ENCODE measurements at places on chromosomes 5 and 9. TPM values are rescaled to one million over a fixed set of nuclear protein-coding genes. Genes with fewer than 3 reads are reported as not detected.

Gene SLC2A8
- total RNA-seq, result 19.3 TPM

DNA sequence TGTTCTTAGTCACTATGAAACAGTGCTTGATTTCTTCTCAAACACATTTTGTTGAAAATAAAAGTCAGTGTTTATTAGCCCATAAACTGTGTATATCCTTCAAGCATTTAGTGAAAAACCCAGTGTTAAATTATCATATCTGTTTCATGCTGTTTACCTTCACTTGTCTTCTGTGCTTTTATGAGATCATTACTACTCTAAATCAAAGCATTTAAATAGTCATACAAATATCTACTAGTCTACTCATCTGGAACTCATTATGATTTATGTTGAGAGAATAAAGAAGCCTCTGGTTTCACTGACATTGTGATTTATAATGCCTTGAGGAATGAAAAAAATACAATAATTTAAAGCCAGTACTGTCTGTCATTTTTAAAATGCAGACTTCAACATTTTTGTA lies 366.5 kb downstream of the SLCO4C1 start:
- DNase-seq, result no peak

Gene SVEP1
- total RNA-seq, result 0.29 TPM

DNA sequence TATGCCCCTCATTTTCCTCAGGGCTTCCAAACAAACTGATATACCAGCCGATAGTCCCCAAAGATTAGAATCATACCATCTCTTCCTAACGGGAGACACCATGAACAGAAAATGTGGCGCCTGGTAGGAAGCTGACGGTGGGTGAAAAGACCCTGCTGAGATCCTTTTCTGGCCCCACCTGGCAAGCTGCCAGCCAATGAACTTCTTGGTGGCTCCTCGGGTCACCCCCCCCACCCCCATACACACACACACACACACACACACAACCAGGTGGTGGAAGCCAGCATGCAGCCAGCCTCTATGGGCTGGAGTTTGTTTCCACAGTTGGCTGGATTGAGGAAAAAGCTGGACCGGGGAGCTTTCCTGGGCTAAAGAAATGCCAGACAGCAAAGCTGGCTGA lies 4.8 kb upstream of the CCIN start:
- DNase-seq, result no peak

Gene SLC6A19
- not detected for total RNA-seq

DNA sequence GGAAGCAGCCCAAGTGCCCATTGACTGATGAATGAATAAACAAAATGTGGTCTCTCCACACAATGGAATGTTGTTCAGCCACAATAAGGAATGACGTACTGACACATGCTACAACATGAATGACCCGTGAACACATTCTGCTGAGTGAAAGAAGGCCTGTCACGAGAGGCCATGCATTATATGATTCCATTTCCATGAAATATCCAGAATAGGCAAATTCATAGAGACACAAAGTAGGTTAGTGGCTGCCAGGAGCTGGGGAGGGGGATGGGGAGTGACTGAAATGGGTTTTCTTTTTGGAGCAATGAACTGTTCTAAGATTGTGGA lies 41.4 kb downstream of the BICD2 start:
- no peak for DNase-seq

Gene RARS1
- 90.4 TPM for total RNA-seq

- no peak for DNase-seq
Measured at GRCh38 chr9:81305561-81306182, 383.7 kb downstream of the TLE1 start.

GRCh38 chr9:38414040-38414723 lies 10.1 kb downstream of the IGFBPL1 start:
- DNase-seq, result no peak

Gene NR2F1-AS1
- total RNA-seq, result 15.2 TPM

Gene ROR2
- total RNA-seq, result not detected

DNA sequence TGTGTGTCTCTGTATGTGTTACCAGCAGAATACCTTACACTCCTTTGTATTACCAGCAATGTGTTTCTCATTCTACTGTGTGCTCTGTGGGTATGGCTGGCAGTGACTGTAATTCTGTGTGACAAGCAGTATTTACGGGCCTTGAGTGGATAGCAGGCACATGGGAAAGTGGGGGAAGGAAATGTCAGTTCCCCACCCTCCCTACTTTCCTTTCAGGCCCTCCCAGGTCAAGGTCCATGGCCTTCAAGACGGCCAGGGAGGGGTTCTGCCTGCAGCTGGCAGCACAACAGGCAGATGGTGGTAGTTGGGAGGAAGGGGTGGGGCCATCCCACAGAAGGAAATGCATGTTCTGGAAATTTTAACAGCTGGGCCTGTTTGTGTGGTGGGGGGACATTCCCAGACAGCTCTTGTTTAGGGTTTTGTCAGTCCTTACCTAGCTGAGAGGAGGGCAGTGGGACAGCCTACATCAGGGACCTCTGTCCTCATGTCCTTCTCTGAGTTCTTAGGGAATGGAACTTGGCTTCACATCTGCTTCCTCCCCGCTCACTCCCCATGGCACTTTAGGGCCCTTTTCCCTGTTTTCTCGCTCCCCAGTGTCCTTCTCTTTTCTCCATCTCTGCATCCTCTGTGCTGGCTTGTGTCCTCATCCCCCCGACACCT lies 14.6 kb upstream of the TNIP1 start:
- peak; percentile 64 for DNase-seq

DNA sequence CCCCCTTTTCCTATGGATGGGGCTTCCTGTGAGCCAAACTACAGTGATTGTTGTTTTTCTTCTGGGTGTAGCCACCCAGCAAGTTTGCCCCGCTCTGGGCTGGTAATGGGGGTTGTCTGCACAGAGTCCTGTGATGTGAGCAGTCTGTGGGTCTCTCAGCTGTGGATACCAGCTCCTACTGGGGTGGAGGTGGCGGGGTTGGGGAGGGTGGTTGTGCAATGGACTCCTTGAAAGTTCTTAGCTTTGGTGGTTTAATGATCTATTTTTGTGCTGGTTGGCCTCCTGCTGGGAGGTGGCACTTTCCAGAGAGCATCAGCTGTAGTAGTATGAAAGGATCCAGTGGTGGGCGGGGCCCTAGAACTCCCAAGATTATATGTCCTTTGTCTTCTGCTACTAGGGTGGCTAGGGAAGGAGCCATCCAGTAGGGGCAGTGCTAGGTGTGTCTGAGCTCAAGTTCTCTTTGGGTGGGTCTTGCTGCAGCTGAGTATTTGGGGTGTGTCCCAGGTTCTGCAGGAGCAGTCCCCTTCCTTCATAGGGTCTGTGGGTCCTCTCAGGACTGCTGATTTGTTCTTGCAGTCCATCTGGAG lies 275.6 kb upstream of the PAPPA start:
- DNase-seq, result no peak

GRCh38 chr5:148482697-148483462 lies 99.1 kb downstream of the FBXO38 start:
- DNase-seq, result peak; percentile 59

- no peak for DNase-seq
Measured at GRCh38 chr5:25459082-25459481, 814.3 kb upstream of the CDH10 start.

Gene PCDHGA3
- total RNA-seq, result 1.2 TPM

DNA sequence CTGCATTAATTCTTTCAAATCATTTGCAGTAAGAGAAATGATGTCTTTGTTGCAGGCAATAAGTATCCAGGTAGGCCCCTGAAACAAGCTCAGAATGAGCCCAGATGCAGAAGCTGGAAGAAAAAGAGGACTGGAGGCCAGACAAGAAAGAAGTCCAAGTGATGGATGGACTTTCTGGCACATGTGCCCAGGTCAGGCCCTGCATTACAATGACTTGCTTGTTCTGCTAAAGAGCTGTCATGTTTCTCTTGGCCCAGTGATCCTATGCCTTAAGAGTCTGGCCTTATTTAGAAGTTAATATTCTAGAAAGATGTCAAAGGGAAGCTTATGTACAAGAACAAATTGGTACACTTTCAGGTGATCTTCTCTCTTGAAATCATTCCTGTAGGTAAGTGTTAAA lies 64.8 kb downstream of the DPYSL3 start:
- no peak for DNase-seq

Gene FAM151B
- total RNA-seq, result 2.0 TPM

DNA sequence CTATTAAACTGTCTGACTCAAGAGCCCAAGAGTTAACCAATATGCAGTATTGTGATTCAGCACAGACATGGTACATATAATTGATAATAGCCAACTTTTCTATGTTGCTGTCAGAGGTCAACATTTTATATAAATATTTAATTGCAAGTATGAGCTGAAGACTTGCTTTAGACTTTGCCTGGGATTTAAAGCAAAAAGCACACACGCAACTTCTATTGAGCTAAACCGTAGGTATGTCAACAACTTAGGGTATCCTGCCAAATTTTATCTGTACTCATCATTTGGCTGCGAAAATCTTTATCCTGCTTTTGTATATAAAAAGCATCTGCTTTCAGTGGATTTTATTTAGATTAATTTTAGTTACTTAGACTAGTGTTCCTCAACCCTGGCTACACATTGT lies 27.4 kb downstream of the UHRF2 start:
- no peak for DNase-seq

- DNase-seq, result no peak
Measured at GRCh38 chr9:127976498-127976897, 4.3 kb downstream of the EEIG1 start.

- no peak for DNase-seq
Measured at GRCh38 chr5:154601014-154601413, 123.0 kb upstream of the HAND1 start.

DNA sequence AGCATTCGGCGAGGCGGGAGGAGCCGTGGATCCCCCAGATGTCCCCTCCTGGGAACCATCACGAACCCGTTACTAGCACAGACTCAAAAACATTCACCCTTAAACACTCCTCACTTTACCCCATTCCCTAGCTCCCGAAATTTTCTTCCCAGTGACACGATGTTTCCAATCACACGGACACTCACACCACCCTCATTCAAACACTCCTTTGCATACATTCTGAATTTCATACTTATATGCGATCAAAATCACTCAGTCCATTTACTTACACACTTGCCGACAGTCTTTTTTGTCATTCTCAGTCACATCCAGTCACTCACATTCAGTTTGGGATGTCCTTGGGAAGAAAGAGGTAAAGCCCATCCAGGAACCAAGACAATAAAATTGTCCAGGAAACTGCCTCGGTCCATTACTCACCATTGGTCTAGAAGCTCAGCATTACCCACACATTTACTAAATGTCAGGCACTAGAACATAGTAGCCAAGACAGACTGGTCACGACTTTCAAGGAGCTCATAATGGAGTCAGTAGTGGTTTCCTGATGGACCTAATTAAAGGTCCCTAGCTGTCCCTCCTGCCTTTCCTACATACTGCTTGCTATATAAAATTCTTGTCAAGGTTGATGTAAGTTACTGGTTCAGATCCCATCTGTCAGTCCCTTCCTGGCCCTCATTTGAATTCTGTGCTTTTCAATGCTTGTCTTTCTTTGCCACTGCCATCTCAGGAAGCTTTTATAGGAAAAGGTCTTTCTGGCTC lies 574 bp downstream of the SLC35A4 start:
- peak; percentile 56 for DNase-seq

DNA sequence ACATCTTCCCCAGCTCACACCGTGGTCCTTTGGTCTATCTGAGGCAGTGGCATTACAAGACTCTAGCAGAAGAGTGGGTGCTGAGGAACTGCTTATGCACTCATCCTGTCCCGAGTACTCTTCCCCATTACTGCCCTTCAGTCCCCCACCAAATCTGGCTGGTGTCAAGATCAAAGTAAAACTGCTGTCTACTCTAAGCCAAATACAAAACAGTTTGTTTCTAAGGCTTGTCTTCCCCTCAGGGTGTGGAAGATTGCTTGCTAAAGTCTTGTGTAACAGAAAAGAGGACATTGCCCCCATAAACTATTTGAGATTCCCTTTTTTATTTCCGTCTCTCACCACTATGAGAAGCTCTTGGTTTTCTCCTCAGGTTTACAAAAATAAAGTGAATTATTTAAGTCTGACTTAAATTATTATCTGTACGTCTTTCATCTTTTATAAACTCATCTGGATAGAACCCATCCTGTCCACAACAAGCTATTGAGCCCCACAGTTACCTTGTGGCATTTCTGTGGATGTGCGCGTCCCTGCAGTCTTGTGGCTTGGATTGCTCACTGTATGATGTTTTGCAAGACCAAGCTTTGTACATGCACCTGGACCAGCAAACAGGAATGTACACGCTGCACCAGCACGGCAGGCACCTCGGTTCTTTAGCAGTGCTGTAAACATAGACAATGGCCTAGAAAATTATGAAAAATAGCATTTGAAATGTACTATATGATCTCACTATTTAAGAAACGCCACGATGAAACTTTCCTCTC lies 61.0 kb downstream of the CYSTM1 start:
- DNase-seq, result no peak

Gene CCL19
- not detected for total RNA-seq

GRCh38 chr5:119304439-119305211 lies 51.2 kb upstream of the TNFAIP8 start:
- DNase-seq, result peak; percentile 68

Gene F2RL2
- total RNA-seq, result 10.2 TPM

Gene MEF2C
- total RNA-seq, result 58.3 TPM

DNA sequence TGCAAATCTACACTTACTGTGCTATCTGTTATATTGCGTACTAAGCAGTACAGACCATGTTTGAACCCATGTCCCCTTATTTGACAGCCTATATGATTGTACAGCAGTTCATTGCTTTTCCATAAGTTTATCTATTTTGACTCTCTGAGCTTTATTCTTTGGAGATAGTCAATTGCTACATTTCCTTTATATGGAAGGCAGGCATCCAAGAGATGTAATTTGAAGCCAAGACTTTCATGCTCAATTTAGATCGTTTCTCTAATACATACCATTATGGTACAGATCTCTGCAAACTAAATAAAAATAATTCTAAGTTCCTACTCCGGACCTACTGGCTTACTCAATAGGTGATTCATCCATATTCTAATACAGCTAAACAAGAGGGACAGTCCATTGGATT lies 424.8 kb downstream of the TMEM38B start:
- DNase-seq, result no peak

DNA sequence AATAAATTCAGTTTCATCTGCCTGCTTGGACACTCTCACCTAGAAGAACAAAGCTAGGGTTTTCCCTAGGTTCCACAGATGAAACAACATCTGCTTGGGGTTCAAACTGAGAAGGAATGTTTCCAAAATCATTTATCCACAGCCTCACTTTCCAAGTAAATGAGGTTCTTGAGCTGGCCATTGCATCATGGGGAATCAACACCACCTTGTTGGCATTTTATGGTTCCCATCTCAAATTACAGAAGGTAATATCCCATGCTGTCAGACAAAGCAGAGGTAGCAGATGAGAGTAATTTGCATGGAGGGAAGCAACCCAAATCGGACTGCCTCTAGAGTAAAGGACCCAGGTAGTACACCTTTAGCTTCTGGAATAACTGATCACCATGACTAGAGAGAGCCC lies 10.5 kb upstream of the NR4A3 start:
- DNase-seq, result no peak
